ENCODE measurements at places on chromosomes 1 and 21. TPM values are rescaled to one million over a fixed set of nuclear protein-coding genes. Genes with fewer than 3 reads are reported as not detected.

PIP5K1A gene
- polyA plus RNA-seq = 16.6 TPM

GRIK3 gene
- 0.08 TPM for polyA plus RNA-seq

GUCA2B gene
- polyA plus RNA-seq = 0.80 TPM

COL6A1 gene
- polyA plus RNA-seq = 97.4 TPM

AVPR1B gene
- 1.1 TPM for polyA plus RNA-seq

H6PD gene
- 13.4 TPM for polyA plus RNA-seq

OLFML3 gene
- polyA plus RNA-seq = 9.1 TPM

L1TD1 gene
- not detected for polyA plus RNA-seq

CLCA1 gene
- 0.05 TPM for polyA plus RNA-seq

TDRD10 gene
- polyA plus RNA-seq = 2.9 TPM

PRMT2 gene
- polyA plus RNA-seq = 29.3 TPM

EYA3 gene
- 3.4 TPM for polyA plus RNA-seq

GNPAT gene
- polyA plus RNA-seq = 24.7 TPM

LRRC3 gene
- 0.46 TPM for polyA plus RNA-seq

KISS1 gene
- polyA plus RNA-seq = 5.1 TPM

HNRNPCL4 gene
- not detected for polyA plus RNA-seq

UBXN10 gene
- polyA plus RNA-seq = 0.61 TPM

CLCNKA gene
- 9.3 TPM for polyA plus RNA-seq

IL22RA1 gene
- 87.5 TPM for polyA plus RNA-seq

ST6GALNAC5 gene
- 3.1 TPM for polyA plus RNA-seq

GJA5 gene
- 2.6 TPM for polyA plus RNA-seq

STXBP3 gene
- polyA plus RNA-seq = 26.8 TPM

ARHGAP30 gene
- polyA plus RNA-seq = 0.70 TPM
